ENCODE measurements at places on chromosomes 7 and 10. TPM values are rescaled to one million over a fixed set of nuclear protein-coding genes. Genes with fewer than 3 reads are reported as not detected.

DNA sequence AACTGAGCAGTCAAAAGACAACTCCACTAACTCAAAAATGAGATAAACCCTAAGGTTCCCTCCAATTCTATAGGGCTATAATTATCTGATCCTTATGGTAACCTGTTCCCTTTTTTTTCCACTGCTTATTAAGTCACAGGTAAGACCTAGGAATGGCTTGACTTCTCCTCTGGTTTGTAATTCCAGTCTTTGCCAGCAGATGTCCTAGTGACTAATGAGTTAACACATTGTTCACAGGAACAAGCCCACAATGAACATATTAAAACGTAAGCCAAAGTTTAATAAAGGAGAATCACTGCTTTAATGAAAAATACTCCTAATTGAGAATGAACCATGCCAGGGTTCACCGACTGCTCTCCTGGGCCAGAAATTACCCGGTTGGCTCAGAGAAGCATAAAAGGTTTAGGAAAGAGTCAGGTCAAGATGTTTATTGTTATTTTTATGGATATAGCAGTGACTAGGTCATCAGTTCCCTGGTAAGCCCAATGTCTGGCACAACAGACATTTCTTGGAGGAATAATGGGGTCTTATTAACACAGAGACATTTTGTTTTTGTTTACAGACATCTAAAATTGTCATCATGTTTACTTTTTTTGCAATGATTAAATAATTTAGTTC, 120.1 kb downstream of the ELAPOR2 start:
- no peak for DNase-seq
- H3K36me3 ChIP-seq: peaks cover 9% of the 10 kb centered on the region
- H3K27ac ChIP-seq: no peak overlapping the region
- peaks cover 4% of the 10 kb centered on the region for H3K4me1 ChIP-seq

DNA sequence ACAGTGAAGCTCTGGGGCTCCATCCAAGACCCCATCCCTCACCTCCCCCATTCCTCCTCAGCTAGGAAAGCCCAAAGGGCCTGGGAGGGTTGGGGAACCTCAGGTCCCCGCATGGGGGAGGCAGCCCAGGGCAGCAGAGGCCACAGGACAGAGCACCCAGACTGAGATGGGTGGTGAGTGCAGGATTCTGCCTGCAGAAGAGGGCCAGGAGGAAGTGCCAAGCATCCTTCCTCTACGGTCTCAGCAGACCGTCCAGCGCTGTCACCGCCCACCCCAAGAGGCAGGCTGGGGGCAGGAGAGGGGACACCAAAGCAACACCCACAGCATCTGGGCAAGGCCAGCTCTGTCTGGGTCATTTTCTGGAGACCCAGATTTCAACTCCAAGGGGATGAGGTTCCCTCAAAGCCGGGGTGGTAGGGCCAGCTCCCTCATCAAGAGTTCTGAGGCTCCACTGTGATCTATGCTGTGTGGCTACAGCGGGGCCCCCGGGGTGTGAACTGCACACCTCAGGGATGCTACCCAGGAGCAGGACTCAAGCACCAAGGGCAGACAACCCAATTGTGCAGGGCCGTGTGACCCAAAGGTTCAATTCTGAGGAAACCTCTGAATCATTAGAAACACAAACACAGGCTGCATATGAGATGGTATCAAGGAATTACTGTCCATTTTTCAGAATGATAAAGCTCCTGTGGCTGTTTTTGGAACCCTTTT, 46.8 kb downstream of the CAMK2B start:
- no peak overlapping the region for H3K4me3 ChIP-seq
- no peaks in the 10 kb centered on the region for H3K36me3 ChIP-seq
- H3K27me3 ChIP-seq: no peaks in the 10 kb centered on the region
- DNase-seq: peak; percentile 58
- H3K27ac ChIP-seq: no peak overlapping the region
- no peaks in the 10 kb centered on the region for H3K4me1 ChIP-seq

DNA sequence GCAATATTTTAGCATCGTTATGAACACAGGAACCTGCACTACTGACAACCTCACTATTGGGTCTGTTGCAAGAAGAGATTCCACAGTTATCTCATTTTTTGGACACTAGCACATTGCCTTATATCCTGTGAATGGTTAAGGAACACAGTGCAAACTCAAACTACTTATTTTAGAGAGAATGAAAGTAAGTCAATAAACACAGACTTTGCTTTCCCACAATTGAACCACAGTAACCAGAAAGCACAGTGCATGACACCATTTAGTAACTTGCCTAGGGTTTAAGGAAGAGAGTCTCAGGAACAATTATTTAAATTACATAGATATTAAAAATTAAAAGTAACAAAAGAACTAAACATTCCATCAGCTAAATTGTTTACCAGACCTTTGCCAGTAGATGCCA, 468.8 kb downstream of the ZWINT start:
- no peaks in the 10 kb centered on the region for H3K4me1 ChIP-seq
- DNase-seq: no peak
- H3K36me3 ChIP-seq: no peaks in the 10 kb centered on the region
- no peaks in the 10 kb centered on the region for H3K27me3 ChIP-seq
- no peak overlapping the region for H3K27ac ChIP-seq
- no peak overlapping the region for H3K4me3 ChIP-seq

DNA sequence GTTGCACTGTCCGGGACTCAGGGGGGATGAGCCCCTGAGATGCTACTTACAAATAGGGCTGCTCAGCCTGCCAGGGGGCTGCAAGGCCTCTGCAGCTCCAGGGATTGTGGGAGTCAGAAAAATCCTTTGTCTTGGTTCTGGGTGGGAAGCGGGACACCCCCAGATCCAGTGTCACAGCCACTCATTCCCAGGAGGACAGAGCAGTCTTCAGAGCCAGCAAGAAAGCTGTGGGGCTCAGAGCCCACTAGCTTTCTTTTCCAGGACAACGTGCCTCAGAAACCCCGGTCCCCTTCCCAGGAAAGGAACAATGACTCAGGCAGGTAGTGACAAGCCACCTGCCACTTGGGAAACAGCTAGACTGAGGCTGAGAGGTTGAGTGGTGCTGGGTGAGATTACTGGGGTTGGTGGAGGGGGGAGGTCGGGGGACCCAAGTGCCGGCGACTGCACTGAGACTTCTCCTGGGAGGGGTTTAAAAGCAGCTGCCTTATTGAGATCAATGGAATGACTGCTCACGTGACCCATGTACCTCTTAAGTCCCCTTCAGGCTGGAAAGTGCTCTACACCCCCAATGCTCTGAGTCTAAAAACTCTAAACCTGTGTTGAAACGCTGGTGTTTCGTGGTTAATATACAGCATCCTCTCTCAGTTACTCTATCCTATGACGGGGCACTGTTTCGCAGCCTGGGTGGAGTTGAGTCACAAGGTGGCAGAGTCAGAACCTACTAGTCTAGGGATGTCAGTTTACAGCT, 123.6 kb downstream of the UBE2H start:
- peaks cover 23% of the 10 kb centered on the region for H3K4me1 ChIP-seq
- H3K27me3 ChIP-seq: no peaks in the 10 kb centered on the region
- H3K36me3 ChIP-seq: peaks cover 11% of the 10 kb centered on the region
- H3K4me3 ChIP-seq: no peak overlapping the region
- DNase-seq: no peak
- no peak overlapping the region for H3K27ac ChIP-seq

- H3K36me3 ChIP-seq: peaks cover 49% of the 10 kb centered on the region
- H3K4me3 ChIP-seq: peak within 1 kb of the TSS; percentile 95
- peak; percentile 98 for DNase-seq
- no peaks in the 10 kb centered on the region for H3K27me3 ChIP-seq
- peak within 1 kb of the TSS; percentile 88 for H3K27ac ChIP-seq
These were observed at the start of gene DNAJC9 for GRCh38 chr10:73246646-73247508. TSS of gene DNAJC9 (minus strand) at chr10:73247255. CDS start at chr10:73247189, 66 bp downstream.

GRCh38 chr10:122419876-122420623, 34.4 kb upstream of the ARMS2 start:
- no peak for DNase-seq
- peaks cover 49% of the 10 kb centered on the region for H3K4me1 ChIP-seq
- peaks cover 15% of the 10 kb centered on the region for H3K36me3 ChIP-seq

GRCh38 chr7:14604606-14605005, 297.9 kb downstream of the DGKB start:
- H3K27ac ChIP-seq: no peak overlapping the region
- no peak overlapping the region for H3K4me3 ChIP-seq
- no peaks in the 10 kb centered on the region for H3K4me1 ChIP-seq
- H3K27me3 ChIP-seq: no peaks in the 10 kb centered on the region
- no peak for DNase-seq

GRCh38 chr7:123537026-123537642, 2.7 kb upstream of the IQUB start:
- H3K4me3 ChIP-seq: no peak overlapping the region
- peaks cover 5% of the 10 kb centered on the region for H3K4me1 ChIP-seq
- no peak for DNase-seq

DNA sequence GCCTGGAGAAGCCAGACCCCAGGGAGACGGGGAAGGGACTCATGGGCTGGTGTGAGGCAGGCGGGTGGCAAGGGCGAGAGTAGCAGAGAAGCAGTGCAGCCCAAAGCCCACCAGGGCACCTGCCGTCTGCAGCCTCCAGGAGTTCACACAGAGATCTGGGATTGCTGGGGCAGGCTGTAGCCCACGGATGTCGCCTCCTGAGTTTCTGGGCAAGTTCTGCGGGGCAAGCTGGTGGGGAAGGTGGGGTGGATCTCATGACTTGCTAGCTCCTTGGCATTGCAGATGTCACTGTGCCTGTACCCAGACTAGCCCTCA, 6.0 kb downstream of the ADCK2 start:
- no peak overlapping the region for H3K4me3 ChIP-seq
- H3K36me3 ChIP-seq: peaks cover 22% of the 10 kb centered on the region
- H3K27me3 ChIP-seq: no peaks in the 10 kb centered on the region

- H3K4me3 ChIP-seq: no peak overlapping the region
- H3K4me1 ChIP-seq: peaks cover 29% of the 10 kb centered on the region
- H3K27me3 ChIP-seq: no peaks in the 10 kb centered on the region
- no peak for DNase-seq
- H3K36me3 ChIP-seq: peaks cover 31% of the 10 kb centered on the region
- H3K27ac ChIP-seq: peak overlapping the region; percentile 58
These were observed 126.8 kb downstream of the NEURL1 start for GRCh38 chr10:103620352-103620740.

DNA sequence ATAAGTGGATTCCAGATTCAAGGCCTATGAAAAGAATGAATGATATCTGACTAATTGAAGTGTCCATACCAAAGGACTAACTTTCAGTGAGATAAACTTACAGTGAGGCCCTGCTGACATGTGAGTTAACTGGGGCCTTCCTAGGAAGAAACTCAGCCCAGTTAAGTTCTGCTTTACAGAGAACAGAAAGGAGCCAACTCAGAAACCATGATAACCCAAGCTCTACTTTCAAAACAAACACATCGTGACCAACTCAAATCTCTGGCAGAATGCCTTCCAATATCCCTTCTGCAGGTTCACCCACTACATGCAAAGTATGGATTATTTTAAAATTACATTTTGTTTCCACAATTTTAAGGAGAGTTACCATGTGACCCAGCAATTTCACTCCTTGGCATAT, 75.8 kb upstream of the MRLN start:
- H3K27ac ChIP-seq: no peak overlapping the region
- no peak overlapping the region for H3K4me3 ChIP-seq
- no peaks in the 10 kb centered on the region for H3K27me3 ChIP-seq
- peaks cover 20% of the 10 kb centered on the region for H3K36me3 ChIP-seq
- DNase-seq: no peak
- no peaks in the 10 kb centered on the region for H3K4me1 ChIP-seq

DNA sequence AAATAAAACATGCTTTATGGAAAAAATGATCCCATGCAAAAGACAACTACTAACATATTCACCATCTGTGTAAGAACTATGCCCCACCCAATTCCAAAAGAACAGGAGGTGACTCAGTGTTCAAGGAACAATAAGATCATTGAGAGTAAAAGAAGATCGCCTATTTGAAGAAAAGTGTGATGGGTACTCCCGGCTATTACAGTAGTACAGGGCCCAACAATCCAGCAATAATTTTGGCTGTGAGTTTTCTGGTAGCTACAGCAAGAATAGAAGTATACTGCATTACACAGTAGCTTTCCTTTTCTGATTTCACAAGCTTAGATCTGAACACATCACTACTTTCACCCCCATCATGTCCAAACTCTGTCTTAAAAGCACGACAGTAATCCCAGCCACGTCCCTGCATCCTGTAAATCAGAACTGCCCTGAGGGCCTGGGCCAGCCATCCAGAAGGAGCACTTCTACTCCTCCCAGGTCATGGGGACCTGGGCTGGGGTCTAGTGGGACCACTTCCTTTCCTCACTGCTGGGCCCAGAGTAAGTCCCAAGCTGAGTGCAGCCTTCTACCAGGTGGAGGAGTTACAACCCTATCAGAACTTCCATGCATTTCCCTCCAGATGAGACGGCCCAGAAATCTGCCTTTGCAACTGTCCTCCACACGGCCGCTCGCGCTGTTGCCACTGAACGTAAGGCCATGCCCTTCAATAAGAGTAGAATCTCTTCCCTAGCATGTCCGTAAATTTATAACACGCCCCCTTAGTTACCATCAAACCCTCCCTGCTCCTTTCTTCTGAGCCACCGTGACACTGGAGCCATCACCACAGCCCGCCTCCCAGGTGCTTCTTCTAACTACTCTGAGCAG, 7.9 kb downstream of the ESYT2 start:
- H3K27me3 ChIP-seq: no peaks in the 10 kb centered on the region
- no peak overlapping the region for H3K4me3 ChIP-seq
- no peaks in the 10 kb centered on the region for H3K36me3 ChIP-seq

DNA sequence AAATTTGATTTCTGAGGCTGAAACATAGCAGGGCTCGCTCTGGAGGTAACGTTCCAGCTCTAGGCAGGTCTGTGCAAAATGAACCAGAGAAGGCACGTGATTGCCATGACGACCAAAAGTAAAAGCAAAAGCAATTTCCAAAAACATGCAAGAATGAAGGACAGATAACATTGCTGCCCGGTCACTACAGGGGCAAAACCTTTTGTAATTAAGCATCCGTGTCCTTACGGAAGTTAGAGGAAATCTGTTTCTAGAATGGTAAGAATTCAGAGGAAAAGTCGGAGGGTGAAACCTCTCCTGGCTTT, 2.9 kb downstream of the KLF6 start:
- peaks cover 44% of the 10 kb centered on the region for H3K4me1 ChIP-seq
- H3K36me3 ChIP-seq: peaks cover 56% of the 10 kb centered on the region
- no peak for DNase-seq
- H3K27me3 ChIP-seq: no peaks in the 10 kb centered on the region
- peak overlapping the region; percentile 89 for H3K4me3 ChIP-seq

DNA sequence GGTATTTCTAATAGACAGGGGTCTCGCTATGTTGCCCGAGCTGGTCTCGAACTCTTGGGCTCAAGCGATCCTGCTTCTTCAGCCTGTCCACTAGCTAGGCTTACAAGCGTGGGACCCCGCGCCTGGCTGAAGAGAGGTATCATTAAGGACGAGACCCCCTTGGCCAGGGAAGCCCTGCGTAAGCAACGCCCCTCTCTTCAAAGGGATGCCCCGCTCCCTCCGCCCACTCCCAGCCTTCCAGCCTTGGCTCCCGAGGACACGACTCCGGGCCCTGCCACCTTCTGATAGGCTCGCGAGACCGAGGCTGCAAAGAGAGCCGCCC, 220 bp upstream of the ZKSCAN5 start:
- peak overlapping the region; percentile 90 for H3K4me3 ChIP-seq
- H3K36me3 ChIP-seq: no peaks in the 10 kb centered on the region
- peaks cover 31% of the 10 kb centered on the region for H3K4me1 ChIP-seq

The ZNF735 gene
- not detected for total RNA-seq

The MAT1A gene
- total RNA-seq: 0.69 TPM

The WNT8B gene
- total RNA-seq: not detected

The GBX1 gene
- total RNA-seq: not detected

The FEZF1 gene
- total RNA-seq: not detected

The TAS2R3 gene
- 1.6 TPM for total RNA-seq
